ENCODE measurements at places on chromosomes 2 and 18. TPM values are rescaled to one million over a fixed set of nuclear protein-coding genes. Genes with fewer than 3 reads are reported as not detected.
A peak's percentile ranks its signal among the peaks of the same experiment; 100 is the strongest.

- H3K27ac ChIP-seq: no peak overlapping the region
- no peak for DNase-seq
- no peaks in the 10 kb centered on the region for H3K27me3 ChIP-seq
- no peaks in the 10 kb centered on the region for H3K4me1 ChIP-seq
- H3K4me3 ChIP-seq: no peak overlapping the region
Observed at GRCh38 chr2:51301381-51301780, 269.4 kb upstream of the NRXN1 start.

DNA sequence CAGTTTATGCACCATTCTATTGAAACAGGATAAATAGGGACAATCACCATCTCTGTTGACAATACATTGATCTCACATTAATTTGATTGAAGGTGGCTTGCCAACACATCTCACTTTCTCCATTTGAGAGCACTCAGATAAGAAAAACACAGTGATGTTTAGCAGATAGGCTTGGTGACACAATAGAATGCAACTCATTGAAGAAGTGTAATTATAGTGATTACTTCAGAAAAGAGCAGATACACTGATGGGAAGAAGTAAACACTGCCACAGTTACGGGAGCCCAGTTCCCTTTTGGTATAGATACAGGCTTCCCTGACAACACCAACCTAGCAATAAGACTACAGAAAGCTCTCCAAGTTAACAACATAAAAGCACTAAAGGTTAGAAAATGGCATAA lies 89.1 kb downstream of the FIGN start:
- H3K27me3 ChIP-seq: no peaks in the 10 kb centered on the region
- H3K4me3 ChIP-seq: no peak overlapping the region
- no peak overlapping the region for H3K27ac ChIP-seq
- no peaks in the 10 kb centered on the region for H3K4me1 ChIP-seq
- H3K36me3 ChIP-seq: no peaks in the 10 kb centered on the region

GRCh38 chr2:148936857-148937450 lies 61.9 kb downstream of the KIF5C start:
- H3K27me3 ChIP-seq: peaks cover 2% of the 10 kb centered on the region
- no peak for DNase-seq
- no peak overlapping the region for H3K27ac ChIP-seq
- H3K4me3 ChIP-seq: no peak overlapping the region
- H3K36me3 ChIP-seq: no peaks in the 10 kb centered on the region

GRCh38 chr18:8812631-8813030 lies 107.3 kb downstream of the MTCL1 start:
- H3K4me3 ChIP-seq: no peak overlapping the region
- H3K27ac ChIP-seq: no peak overlapping the region
- no peaks in the 10 kb centered on the region for H3K36me3 ChIP-seq
- peaks cover 2% of the 10 kb centered on the region for H3K27me3 ChIP-seq
- H3K4me1 ChIP-seq: no peaks in the 10 kb centered on the region

DNA sequence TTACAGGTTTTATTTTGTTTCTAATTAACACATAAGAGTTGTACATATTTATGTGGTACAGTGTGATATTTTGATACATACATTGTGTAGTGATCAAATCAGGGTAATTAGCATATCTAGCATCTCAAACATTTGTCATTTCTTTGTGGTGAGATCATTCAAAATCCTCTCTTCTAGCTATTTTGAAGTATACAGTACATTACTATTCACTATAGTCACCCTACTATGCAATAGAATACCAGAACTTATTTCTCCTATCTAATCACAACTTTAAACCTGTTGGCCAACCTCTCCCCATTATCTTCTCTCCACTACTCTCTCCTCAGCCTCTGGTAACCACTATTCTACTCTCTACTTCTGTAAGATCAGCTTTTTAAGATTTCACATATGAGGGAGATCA lies 325.8 kb downstream of the CYP26B1 start:
- no peak overlapping the region for H3K4me3 ChIP-seq
- no peak for DNase-seq
- no peaks in the 10 kb centered on the region for H3K4me1 ChIP-seq
- H3K27me3 ChIP-seq: peaks cover 2% of the 10 kb centered on the region
- H3K27ac ChIP-seq: no peak overlapping the region
- no peaks in the 10 kb centered on the region for H3K36me3 ChIP-seq

DNA sequence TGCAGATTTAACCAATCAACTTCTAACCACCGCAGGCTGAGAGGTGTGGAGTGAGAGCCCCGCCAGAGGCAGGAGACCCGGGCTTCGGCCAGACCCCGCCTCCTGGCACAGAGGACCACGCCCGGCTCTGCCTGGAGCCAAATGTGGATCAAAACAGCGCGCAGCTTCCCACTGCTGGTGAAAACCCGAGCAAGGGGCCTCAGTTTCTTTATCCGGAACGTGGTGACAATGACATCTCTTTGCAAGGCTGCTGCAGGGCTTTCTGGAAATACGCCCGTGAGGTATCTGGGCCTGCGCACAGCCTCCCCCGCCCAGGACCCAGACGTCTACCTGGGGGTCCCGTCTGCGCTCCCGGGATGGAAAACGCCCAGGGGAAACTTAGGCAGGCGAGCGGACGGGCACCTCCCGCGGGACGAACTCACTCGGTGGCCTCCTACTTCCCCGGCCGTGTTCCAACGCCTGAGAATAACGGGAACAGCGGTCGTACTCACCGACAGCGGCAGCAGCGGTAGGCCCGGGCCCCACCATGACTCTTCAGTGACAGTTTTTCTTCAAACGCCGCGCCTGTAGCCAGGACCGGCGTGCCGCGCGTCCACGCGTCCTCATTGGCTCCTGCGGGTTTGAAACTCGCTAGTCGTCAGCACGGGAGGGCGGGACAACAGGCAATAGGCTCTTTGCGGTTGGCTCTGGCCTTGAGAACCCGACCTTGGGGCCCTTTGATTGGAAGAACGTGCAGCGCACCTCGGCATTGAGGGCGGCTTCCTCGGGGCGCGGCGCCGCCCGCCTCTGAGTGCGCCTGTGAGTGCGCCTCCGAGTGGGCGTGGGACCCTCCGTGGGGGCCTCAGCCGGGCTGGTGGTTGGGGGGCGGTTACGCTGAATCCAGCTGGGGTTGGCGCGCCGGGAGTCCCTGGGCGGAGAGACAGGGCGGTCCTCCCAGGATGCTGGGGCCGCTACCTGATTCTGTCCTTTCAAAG lies at the start of gene CKAP2L:
CKAP2L (minus strand) TSS at position 539 of the 974 bp plus-strand sequence; CDS start at position 528, 11 bp downstream.
- H3K27ac ChIP-seq: peak within 1 kb of the TSS; percentile 54
- peak within 1 kb of the TSS; percentile 92 for H3K4me3 ChIP-seq
- no peaks in the 10 kb centered on the region for H3K36me3 ChIP-seq
- H3K4me1 ChIP-seq: peaks cover 25% of the 10 kb centered on the region

The IL1A gene
- polyA plus RNA-seq: not detected

The FAM228B gene
- 4.6 TPM for polyA plus RNA-seq

The SLC40A1 gene
- polyA plus RNA-seq: 25.3 TPM

The RAB6D gene
- not detected for polyA plus RNA-seq

Data from CD4-positive, CD25-positive, alpha-beta regulatory T cell (primary cell).